ENCODE measurements at places on chromosomes 1 and 21.
A peak's percentile ranks its signal among the peaks of the same experiment; 100 is the strongest.

DNA sequence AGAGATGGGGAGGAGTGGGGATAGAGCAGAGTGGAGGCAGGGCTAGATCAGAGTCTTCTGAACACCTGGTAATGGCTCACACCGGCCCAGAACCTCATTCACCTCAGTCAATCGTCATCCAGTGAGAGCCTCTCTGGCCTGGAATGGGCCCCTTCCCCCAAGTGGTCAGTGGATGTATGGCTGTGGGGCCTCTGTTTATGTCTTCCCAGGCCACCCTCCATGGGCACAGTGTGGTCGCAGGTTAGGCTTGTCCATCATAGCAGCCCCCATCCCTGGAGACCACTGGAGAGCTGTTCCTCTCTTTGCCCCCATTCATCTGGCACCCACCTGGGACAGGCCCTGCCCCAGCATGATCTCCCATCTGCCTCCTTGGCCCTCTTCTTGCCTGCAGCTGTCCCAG lies 29.6 kb upstream of the TENT5C start:
- DNase-seq, result no peak

GRCh38 chr1:27142464-27142863 lies 12.5 kb downstream of the SLC9A1 start:
- no peak for DNase-seq

- DNase-seq, result peak; percentile 70
These were observed 36.3 kb downstream of the IFNAR1 start for GRCh38 chr21:33360881-33361602.

DNA sequence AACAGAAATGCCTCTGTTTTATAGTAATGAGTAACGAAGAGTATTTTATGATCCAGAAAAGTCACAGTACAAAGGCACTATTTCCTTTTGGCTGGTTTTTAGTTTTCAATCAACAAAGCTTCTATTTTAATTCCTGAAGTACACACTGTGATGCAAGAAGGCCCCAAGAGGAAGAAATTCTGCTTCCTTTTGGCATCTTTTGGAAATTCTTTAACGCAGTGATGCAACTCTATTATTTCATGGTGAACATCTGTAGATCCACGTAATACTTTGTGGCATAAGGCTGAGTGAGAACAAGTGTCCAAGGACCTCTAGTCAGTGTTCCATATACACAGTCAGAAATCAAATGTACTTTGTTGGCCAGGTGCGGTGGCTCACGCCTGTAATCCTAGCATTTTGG lies 137.5 kb downstream of the TGFB2 start:
- DNase-seq, result no peak

Data from stimulated activated CD8-positive, alpha-beta memory T cell treated with anti-CD3 and anti-CD28 coated beads, Interleukin-15, amount 100 ng/mL, for 4 hours (primary cell).